ENCODE measurements at places on chromosomes 11 and 22.
A peak's percentile ranks its signal among the peaks of the same experiment; 100 is the strongest.

DNA sequence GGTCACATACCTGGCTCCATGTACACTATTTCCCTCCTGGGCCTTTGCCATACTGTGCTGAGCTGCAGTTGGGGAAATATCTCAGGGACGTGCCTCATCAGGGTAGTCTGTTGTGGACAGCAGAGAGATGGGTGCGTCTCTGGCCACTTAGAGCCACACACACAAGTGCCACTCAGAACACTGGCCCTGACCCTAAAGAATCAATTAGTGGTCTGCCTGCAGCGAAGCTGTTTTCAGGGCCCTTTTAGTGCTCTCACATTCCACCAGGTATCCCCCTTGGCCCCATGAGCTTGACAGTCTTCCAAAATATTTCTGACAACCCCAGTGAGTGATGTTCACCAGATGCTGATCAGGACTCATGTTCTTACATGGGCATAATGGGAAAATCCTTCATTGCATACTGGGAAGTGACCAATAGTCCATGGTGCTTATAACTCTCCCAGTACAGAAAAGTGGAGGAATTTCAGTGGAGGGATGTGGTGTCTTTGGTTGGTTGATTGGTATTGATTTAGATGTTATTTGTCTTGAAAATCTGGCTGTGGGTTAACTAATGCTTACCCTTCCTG is 66.1 kb downstream of the ME3 start:
- DNase-seq = no peak

- no peak for DNase-seq
Observed at GRCh38 chr11:121557348-121557747, 104.6 kb upstream of the SORL1-AS1 start.

DNA sequence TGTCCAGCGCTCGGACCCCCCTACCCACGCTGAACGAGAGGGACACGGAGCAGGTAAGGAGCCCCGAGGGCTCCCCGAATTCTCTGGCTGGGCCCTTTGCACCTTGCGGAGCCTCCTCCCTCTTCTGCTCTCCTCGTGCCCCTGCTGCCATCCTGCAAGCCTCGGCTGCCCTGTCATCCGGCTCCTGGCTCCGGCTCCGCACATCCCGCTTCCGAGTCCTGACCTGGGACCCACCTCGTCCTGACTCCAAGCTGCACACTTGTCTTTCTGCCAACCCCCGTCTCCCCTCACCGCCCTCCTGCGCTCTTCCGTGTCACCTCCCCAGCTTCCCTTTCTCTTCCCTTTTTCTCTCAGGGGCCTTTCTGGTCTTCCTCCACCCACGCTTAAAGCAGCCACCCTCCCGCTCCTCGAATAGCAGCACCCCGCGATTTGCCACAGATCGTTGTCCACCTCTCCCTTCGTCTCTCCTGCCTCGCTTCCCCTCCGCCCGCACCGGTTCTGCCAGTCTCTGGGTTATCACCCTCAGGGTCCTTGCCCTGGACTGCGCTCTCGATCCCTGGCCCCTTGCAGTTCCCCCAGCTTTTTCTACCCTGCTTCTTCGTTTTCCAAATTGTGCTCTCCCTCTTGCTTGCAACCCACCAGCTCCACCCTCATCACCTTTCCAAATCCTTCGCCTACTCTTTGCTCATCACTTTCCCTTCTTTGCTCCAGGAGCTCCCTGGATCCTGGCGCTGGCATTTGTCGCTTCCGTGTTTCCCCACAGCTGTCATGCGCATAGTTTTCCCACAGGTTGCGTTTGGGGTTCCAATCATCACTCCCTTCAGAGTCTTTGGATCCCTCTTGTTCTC is 822 bp downstream of the MARK2 start:
- peak; percentile 25 for DNase-seq

- DNase-seq = no peak
Observed at GRCh38 chr11:134750619-134751018, 338.6 kb upstream of the B3GAT1 start.

DNA sequence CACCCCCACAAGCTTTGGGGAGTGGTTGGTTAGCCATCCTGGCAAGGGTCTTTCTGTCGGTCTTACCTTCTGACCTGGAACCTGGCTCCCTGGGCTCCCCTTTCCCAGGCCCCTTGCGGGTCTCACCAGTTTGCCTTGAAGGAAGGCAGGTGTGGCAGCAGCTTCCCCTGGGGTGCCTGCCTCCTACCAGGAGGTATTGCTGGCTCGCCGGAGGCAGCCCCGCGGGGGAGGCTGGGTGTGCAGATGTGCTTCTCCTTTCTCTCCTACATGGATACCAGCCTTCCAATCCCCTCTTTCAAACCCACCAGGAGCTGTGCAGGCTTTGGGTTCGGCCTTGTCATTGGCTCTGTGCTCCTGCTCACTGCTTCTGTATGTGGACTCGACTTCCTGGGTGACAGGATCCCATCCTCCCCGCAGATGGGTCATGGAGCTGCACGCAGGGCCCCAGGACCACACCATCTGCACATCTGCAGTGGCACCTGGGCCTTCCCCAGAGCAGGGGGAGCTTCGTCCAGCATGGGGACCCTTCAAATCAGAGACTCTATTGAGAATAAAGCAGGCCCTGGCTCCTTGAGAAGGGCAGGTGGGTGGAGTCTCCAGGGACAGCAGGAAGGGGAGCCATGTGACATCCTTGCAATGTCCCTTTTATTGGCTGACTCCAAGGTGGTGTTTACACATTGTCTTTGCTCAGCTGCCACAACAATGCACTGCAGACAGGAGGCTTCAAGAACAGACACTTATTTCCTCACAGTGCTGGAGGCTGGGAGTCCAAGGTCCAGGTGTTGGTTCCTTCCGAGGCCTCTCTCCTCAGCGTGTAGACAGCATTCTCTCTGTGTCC is 592.0 kb downstream of the BRD1 start:
- DNase-seq = no peak

GRCh38 chr11:119363851-119364590 is 17.5 kb downstream of the USP2 start:
- peak; percentile 55 for DNase-seq

GRCh38 chr11:33478111-33478573 is 221.0 kb downstream of the HIPK3 start:
- no peak for DNase-seq

GRCh38 chr11:118306556-118306955 is 2.0 kb downstream of the CD3E start:
- DNase-seq = peak; percentile 42

- DNase-seq = no peak
Observed at GRCh38 chr11:116078101-116078591, 573.9 kb upstream of the CADM1 start.

DNA sequence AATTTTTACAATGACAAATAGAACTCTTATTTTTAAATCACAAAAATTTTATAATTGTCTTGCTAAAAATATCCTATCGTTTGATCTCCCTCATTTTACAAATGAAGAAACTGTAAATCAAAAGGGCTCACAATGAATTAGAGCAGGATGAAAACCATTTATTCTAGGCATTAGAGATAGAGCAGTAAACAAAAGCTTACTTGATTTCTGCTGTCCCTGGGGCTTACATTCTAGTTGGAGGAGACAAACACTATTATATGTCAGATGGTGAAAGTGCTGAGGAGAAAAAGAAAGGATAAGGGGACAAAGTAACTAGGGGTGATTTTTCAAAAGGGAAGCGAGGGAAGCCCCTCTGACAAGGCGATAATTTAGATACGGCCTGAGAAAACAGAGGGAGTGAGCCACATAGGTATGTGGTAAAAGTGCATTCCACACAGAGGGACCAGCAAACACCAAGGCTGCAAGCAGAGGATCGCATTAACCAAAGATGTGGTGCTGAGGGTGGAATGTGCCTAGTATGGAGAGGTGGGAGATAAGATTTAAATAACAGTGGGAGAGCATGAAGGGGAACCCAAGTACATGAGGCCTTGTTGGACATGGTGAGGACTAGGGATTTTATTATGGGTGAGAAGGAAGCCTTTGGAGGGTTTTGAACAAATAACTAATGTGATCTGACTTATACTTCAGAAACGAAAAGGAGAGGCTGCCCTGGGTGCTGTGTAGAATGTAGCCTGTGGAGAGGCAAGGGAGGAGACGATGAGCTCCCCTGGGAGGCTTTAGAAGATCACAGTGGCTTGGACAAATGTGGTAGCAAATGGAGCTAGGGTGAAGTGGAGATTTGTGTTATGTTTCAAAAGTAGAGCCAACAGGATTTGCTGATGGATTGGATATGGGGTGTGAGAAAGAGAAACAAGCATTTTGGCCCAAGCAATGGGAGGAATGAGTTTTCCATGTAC is 62.1 kb downstream of the PDHX start:
- no peak for DNase-seq

GRCh38 chr11:31921081-31921480 is 110.0 kb upstream of the PAX6 start:
- DNase-seq = no peak

DNA sequence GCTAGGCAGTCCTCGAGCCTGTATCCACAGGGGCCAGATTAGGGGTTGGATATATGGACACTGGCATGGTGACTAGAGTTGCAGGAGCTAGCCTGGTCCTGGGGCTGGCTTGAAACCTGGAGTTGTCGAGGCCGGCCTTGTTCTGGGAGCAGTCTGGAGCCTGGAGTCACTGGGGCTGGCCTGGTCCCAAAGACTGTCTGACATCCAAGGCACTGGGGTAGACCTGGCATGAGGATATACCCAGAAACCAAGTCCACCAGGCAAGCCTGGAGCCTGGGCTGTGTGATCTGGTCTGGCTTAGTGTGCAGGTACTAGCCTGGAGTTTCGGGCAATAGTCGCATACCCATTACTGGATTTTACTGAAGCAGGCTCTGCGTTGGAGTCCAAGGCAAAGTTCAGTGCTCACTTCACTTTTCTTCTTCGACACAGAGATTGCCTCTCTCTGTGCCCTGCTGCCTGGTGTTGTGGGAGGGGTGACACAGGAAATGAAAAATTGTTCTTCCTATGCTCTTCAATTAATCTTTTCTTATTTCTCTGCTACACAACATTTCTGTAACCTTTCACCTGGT is 4.3 kb upstream of the GLYATL1 start:
- no peak for DNase-seq

DNA sequence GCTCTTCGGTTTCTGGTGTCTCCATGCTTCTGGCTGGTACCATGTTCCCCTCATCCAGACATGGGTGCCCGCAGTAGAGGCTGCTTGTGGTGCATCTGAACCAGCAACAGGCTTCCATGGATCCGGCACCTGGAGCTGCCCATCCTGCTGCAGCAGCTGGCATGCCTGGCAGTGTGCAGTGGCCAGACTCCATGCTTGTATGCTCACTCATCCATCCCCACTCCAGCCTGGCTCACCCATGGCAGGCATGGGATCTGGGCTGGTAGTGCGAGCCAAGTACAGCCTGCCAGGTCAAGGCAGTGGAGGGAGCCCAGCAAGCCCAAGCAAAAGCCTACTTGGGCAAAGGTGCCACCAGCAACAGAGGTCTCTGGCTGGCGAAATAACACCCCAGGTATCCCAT is 6.2 kb upstream of the OR5W2 start:
- no peak for DNase-seq

DNA sequence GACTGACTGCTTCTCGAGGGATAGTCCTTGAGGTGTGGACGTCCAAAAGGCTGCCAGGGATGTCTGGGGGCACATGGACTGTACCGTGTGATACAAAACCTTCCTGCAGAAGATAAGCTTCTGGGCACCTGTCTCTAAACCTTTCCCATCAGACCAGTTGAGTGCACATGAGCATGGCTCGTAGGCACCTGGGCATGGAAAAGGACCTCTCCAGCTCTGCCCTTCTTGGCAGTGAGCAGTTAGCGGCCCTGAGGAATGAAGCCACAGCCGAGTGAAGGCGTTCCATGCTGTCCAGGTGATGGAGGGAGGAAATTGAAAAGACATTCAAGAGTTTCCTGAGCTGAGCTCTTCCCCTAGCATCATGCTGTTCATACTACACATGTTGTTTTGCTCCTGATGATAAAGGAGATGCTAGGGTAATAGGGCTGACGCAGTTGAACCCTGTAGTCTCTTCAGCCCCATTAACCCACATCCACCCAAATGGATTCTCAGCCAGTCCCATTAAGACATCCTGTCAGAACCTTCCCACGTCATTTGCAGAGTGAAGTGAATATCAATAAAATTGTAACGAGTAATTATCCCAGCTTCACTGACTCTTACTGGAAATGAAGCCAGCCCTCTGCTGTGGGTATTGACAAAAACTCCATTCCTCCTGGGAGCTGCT is 138.6 kb downstream of the KIRREL3 start:
- DNase-seq = no peak

GRCh38 chr11:88680806-88681205 is 343.3 kb upstream of the CTSC start:
- DNase-seq = no peak

- DNase-seq = no peak
Observed at GRCh38 chr22:50733521-50734342, 4.3 kb upstream of the ACR start.

GRCh38 chr11:110362971-110363509 is 66.6 kb upstream of the RDX start:
- no peak for DNase-seq

GRCh38 chr11:72585762-72586311 is 88.4 kb downstream of the PDE2A start:
- DNase-seq = peak; percentile 51

- no peak for DNase-seq
Observed at GRCh38 chr11:103993507-103993906, 42.9 kb upstream of the DDI1 start.

- no peak for DNase-seq
Observed at GRCh38 chr11:24497831-24498230, 978 bp downstream of the LUZP2 start.

GRCh38 chr11:125923012-125923579 is 18.8 kb downstream of the DDX25 start:
- DNase-seq = peak; percentile 46

DNA sequence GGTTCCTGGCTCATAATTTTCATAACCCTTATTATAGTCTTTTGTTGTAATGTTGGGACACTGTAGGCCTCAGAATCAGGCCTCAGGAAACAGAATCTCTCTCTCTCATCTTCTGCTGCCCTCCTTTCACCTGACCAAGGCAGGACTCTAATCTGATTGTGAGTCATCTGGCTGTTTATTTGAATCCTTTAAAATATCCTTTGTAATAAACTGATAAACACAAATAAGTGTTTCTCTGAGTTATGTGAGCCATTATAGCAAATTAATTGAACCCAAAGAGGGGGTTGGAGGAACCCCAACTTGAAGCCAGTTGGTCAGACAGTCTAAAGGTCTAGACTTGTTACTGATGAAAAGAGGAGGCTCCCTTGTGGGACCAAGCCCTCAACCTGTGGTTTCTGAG is 30.6 kb downstream of the ACER3 start:
- DNase-seq = no peak

- DNase-seq = no peak
Observed at GRCh38 chr11:66953081-66953833, 4.9 kb downstream of the PC start.

GRCh38 chr11:130995266-130995665 is 79.0 kb upstream of the SNX19 start:
- DNase-seq = no peak

DNA sequence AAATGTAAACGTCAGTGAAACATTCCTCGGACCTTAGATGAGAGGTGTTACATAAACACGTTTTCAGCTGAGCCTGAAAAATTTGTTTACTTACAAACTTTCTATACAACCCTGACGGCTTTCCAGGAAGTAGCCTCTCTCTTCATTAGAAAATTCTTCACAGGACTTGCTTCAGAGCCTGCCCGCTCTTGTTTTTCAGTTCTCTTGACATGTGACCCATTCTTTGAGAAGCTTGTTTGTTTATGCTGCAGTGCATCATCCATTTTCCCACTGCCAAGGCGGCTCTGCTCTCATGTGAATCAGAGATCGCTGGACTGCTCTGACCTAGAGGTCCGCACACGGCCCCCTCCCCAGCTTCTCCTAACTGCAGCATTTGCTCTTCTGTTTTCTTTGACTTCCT is 47.9 kb upstream of the ARHGAP42 start:
- DNase-seq = no peak

Data from activated naive CD4-positive, alpha-beta T cell treated with anti-CD3 and anti-CD28 coated beads, Interleukin-2, amount 50 U/mL, for 16 hours (primary cell).